SIG-M5 (cell line): ENCODE measurements at places on chromosomes 7 and 10.

DNA sequence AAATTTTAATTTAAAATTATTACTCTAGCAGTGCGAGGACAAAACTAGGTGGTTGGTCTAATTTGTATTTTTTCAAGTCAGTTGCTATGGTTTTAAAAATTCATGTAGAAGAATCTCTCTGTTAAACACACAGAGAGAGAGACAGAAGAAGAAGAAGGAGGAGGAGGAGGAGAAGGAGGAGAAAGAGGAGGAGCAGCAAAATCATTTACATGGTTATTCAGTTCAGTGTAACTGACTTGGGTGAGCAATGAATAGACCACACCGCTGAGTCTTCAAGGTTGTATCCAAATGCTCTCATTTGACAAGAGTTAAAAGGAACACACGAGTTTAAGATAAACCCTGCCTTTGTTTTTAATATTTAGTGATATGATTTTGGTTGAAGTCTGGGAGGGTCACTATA, 131.1 kb downstream of the PDE1C start:
- no peak for DNase-seq

DNA sequence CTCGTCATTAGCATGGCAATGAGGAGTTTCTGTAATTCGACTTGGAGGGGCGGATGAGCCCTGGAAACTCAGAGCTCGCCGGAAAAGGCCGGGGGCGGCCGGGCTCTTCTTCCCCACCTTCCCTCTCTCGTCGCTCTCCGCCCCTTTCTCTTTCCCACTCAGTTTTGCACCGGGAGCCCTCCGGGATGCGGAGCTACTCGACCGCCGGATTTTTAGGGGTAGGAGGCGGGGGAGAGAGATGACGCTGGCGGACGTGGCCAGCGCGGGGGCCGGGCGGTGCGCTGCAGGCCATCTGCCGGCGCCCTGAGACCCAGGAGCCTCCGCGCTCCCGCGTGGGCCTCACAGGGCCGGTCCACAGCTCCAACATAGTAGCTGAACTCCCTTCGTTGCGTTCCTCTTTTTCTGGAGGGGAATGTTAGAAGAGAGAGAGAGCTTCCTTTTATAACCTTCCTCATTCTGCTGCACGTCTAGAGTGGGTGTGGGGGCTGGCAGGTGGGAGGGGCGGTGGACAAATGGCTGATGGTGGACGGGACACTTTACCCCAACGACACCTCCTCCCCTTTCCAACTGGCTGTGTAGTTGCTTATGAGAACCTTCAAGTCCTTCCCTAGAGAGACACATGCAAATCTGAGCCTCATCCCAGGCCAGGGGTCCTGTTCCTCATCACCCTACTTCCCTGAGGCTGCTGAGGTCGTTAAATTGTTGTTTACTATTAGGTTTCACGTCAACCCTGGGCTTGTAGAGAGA, 1.1 kb upstream of the HOXA1 start:
- DNase-seq, result no peak

- no peak for DNase-seq
Measured at GRCh38 chr10:106859892-106860652, 304.4 kb downstream of the SORCS1 start.

- DNase-seq, result no peak
Measured at GRCh38 chr10:50280049-50280841, 28.9 kb upstream of the ASAH2 start.

DNA sequence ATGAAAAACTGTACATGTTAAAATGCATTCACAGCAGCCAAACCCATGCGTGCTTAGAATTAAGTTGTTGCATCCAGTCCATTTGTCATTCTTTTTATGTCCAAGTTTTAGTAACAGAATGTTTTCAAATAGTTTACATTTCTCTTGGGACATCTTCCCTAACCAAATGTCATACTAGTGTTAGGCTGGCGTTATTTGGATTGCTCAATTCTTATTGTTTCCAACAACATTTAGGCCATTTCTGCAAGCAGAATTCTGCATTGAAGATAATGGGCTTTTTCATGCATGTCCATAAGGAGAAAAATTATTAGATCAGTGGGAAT, 203.0 kb downstream of the HIBADH start:
- no peak for DNase-seq

DNA sequence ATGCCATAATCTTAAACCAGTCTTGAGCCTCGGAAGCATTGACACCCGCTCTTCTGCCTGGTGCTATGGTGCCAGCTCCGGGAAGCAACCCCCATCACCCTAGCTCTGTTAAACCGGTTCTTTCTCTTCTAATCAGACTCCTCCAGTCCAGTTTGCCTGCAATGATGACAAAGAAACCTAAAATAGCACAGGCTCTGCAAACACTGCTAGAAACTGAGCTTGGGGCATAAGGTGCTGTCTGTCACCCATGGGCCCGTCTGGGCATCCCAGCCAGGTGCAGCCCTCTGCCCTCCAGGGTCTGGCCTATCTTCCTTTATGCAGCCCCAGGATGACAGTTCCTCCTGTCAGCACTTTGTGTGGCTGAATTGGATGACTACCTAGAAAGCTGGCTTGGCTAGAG, 14.2 kb upstream of the CAMK2G start:
- no peak for DNase-seq

DNA sequence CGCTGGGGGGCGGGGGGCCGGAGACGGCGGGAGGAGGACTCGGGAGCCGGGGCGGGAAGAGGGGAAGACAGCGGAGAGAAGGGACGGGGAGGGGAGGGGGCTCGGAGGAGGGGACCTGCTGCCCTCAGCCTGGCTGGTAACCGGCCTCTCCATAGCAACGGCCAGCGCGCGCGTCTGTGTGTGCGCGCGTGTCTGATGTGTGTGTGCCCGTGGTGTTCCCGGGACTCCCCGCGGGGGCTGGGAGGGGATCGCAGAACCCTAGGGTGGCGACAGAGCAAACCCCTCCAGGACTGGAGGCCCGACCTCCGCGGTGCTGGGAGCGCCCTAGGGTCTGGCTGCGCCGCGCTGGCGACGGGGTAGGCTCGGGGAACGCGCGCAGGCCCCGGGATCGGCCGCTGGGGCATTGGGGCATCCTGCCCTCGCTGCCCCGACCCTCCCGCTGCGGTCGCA, 356.3 kb downstream of the DNAJB6 start:
- no peak for DNase-seq

- no peak for DNase-seq
Measured at GRCh38 chr10:78628976-78629375, 439.8 kb upstream of the ZMIZ1 start.

- no peak for DNase-seq
Measured at GRCh38 chr7:36653008-36653662, 71.2 kb downstream of the AOAH start.

DNA sequence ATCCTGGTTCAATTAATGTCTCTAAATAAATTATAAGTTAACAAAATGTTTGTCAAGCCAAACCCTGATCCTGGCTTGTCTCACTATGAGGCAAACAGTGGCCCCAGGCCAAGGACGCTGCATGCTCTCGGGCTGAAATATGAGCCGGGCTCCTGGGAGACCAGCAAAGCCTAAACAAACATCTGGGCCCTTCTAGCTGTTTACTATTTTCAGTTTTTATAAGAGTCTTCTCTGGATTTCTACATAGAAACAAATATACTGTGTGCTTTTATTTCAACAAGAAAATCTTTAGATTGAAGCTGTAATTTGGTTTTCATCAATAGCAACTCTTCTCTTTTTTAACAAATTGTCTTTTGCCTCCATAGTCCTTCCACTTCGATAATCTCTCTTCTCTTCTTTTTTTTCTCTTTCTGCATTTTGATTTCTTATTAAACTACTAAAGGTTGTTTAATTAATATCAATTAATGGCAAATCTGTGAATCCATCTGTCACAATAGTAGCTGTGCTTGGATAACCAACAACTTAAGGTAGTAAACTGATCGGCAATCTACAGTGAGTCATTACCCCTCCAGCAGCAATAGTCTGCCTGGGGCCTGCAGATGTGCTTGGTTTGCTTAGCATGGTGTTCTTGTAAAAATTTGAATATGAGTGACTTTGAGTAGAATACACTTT, 83.3 kb upstream of the DNAJC1 start:
- no peak for DNase-seq

DNA sequence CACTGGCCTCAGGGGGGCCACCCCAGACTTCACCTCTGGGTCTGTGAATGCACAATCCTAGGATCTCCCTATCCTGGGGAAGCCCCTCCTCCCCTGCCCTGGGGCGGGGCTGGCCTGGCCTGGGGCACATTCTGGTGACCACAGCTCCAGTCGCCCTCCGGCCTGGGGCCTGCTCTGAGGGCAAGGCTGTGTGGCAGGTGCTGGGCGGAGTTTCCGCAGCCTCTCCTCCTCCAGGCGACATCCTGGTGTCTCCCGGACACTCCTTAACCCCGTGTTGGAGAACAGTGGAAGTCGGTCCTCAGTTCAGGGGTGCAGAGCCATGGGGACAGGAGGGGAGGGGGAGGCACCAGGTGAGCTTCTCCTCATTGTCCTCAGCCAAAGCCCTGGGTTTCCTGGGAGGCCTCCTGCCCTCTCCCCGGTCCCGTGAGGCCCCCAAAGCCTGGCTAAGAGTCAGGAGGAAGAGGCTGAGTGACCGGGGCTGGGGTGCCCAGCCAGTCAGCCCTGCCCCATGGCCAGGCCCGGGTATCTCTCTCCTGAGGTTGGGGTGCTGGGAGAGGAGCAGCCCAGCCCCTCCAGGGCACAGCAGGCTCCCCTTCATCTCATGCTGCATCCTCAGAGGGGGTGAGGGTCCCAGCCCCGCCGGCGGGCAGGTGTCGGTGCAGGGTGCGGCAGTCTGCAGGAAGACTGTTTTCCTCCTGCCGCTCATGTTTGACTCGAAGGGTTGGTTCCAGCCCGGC, 22.6 kb downstream of the UNCX start:
- DNase-seq, result no peak

DNA sequence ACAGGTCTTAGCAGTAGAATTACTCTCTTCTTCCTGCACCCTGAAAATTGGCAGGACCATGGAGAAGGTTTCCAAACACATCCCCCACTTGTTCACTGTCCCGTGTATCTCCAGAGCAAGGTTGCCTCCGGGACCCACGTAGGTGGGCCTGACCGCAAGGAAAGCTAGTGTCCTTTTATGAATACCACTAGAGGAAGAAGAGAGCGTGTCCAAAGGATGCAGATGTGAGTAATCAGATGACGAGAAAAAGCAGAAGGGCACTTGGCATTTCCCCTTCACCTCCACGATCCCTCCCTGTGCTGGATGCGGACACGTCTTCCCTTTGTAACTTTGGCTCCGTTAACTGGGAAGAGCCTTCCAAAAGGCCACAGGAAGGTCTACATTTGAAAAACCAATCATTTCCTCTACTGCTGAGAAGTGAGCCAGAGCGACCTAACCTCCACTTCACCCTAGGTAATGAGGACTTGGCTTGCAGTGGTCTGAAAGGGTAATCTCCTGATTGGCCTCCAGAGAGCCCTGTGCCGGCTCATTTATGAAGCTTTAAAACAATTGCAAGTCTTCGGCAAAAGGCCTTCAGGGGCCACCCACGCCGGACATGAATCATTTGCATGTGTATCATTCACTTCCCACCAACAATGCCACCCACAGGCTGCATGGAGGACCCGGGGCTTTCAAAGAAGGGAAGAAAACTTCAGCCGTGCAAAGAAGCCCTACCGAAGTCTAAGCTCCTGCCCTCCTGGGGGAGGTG, 55.4 kb downstream of the LYZL1 start:
- no peak for DNase-seq

DNA sequence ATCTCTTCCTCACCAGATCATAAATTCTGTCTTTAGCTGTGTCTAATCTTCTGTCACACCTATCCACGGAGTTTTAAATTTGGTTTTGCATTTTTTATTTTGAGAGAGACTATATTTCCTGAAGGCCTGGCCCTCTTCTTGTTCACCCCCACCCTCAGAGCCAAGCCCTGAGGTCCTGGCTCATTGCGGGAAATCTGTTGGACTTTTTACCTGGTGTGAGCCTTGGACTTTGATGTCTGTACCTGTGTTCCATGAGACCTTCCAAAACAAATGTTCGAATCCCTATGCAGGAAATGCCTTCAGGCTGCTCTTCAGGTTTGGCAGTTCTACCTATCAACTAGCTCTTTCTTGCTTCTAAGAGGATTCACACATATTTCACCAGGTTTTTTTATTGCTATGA, 175.2 kb upstream of the GRB10 start:
- no peak for DNase-seq

- no peak for DNase-seq
Measured at GRCh38 chr10:131312478-131312836, 936 bp upstream of the TCERG1L start.

DNA sequence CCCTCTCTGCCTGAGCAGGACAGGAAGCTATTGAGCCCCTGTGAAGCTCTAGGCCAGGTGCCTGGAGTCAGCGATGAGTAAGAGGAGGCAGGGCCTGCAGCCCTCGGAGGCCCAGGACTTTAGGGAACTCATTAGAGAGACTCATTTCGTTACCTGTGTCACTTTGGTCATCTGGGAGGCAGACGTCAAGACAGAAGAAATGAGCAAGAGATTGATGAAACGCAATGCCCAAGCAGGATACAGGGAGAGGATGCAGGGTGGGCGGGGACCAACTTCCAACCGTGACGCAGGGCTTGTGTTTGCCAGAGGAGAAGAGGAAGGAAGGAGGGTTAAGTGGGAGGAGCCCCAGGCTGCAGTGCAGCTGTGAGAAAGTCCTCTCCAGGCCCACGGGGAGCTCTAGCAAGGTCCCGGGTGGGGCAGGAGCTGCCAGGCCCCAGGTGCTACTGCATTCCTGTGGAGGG, 26.4 kb upstream of the GNA12 start:
- DNase-seq, result no peak

DNA sequence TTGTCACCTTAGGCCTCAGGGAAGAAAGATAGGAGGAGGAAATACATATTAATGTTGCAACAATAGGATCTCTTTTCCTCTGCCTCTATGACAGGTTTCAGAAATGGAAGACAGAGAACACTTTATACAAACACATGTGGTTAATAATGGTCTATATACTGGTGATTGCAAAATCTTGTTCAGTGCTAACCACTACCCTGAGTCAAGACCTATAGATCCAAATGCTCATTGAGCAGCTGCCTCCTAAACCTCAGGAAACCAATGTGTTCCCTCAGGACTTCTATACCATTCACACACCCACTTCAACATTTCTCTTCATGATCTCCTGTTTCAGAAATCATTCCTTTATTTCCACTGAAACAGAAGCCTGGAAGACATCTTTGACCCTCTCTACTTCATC, 32.5 kb upstream of the VWDE start:
- DNase-seq, result no peak

GRCh38 chr10:129277084-129277483, 190.0 kb upstream of the MGMT start:
- DNase-seq, result no peak

GRCh38 chr7:75019800-75020199, 53.8 kb downstream of the RCC1L start:
- DNase-seq, result no peak

- DNase-seq, result no peak
Measured at GRCh38 chr7:106057962-106058927, 53.9 kb downstream of the SYPL1 start.
